ENCODE measurements at places on chromosomes 5 and 9.
A peak's percentile ranks its signal among the peaks of the same experiment; 100 is the strongest.

DNA sequence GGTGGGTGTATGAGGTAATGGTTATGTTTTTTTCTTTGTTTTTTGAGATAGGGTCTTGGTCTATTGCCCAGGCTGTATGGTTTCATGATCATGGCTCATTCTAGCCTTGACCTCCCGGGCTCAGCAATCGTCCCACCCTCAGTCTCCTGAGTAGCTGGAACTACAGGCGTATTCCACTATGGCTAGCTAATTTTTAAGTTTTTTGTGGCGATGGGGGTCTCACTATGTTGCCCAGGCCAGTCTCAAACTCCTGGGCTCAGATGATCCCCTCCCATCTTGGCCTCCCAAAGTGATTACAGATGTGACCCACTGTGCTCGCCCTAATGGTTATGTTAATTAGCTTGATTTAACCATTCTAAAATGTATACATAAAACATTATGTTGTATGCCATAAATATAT is 5.6 kb downstream of the CNTLN start:
- no peak for DNase-seq

DNA sequence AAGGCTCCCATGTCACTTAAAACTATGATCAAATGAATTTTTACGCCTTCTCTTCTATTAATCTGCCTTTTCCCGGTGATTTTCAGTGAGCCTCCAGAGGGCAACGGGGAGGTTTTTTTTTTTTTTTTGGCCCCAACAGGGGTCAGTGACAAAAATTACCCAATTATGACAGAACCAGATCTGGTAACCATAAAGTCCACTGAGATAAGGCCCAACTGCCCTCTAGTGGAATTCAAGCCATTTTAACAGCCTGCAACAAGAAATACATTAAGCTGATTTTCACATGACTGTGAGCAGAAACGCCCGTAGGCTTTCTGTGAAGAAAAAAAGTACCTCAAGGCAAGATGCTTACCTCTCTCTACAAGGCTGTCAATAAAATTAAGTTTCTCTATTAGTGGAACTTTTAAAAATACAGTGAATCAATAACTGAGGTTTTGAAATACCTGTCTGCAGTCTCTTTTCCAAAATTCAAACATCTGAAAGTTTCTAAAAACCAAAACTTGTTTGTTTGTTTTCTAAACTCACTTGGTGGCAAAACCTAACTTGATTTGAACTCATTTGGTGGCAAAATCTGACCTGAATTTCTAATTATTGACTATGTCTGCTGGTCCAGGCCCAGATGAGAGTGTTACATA is 49.7 kb upstream of the FST start:
- DNase-seq = peak; percentile 4

DNA sequence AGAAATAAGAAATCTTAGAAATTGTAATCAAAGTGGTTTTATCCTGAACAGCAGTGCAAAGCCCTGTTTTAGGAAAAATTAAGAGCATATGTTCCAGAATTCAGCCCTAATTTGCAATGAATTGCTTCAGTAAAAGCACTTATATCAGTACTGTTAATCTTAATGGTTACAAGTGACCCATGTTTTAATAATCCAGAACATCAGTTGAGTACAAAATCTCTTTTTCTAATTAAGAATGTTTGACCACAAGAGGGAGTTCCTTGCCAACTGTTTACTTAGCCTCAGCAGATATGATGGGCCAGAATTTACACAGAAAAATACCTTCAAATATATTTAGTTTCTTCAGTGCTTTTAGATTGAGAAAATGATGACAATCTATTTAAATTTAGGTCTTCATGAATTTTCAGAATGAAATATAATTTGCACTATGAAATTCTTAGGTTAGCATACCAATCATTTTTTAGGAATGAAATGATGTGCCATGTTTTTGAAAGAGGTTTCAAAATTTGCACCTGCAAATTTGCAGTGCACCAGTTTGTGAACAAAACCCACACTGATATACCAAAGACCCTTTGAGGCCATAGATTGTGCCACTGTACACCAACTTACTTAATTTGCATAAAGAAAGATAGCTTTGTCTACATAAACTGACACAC is 926.3 kb upstream of the ARRDC3 start:
- DNase-seq = peak; percentile 12

GRCh38 chr5:72692231-72692637 is 124.2 kb upstream of the TNPO1 start:
- no peak for DNase-seq

DNA sequence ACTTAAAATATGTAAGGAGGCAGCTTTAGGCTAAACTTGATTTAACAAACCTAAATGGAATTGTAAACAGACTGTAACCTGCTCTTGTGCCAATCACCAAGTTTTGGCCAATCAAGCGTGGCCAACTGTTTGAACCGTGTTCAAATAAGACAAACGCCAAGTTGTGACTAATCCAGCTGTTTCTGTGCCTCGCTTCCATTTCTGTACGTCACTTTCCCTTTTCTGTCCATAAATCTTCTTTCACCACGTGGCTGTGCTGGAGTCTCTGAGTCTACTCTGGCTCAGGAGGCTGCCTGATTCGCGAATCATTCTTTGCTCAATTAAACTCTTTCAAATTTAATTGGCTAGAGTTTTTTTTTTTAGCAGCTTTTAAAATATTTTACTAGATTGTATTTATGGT is 71.3 kb downstream of the LIX1 start:
- peak; percentile 88 for DNase-seq

GRCh38 chr9:105339849-105340248 is 95.4 kb downstream of the SLC44A1 start:
- no peak for DNase-seq

- DNase-seq = no peak
Measured at GRCh38 chr5:181218795-181219124, 4.3 kb upstream of the TRIM41 start.

DNA sequence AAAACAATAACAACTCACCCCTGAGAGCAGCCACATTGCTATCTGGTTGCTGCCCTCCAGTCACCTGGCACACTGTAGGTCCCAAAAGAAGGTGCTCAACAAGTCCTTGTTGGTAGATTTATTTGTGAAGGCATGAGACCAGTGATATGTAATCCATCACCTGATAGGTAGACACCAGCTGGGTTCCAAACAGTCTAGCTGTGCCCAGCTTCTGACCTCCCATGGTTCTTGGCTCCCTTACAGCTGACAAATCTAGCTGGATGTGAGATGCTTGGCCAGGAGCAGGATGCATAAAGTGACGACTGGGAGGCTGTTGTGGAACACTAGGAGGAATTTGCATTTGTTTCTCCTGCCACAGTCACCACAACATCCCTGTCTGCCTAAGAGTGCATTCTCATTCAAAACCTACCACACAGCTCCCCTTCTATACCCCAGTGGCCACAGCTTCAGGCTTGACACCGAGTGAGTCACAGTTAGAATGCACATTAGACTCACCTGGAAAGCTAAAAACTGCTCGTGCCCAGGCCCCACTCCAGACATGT is 7.8 kb upstream of the VLDLR start:
- DNase-seq = no peak

- no peak for DNase-seq
Measured at GRCh38 chr5:61758711-61759110, 426.7 kb downstream of the ZSWIM6 start.

DNA sequence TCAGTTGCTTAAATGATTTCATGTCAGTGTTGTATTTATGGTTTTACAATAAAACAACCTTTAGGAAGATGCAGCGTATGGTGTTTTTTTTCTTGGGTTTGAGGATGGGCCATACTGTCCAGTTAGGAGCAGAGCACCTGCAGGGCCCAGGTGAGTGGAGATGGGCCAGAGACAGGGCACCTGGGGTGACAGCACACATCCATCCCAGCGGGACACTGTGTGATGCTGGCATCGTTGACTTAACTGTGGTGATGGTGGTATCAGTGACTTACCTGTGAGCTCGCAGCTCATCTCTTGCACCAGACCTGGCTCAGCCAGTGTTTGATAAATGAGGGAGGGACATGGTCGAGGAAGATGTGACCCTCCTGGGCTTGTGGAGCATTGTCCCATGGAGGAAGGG is 21.6 kb downstream of the AMBP start:
- DNase-seq = no peak

DNA sequence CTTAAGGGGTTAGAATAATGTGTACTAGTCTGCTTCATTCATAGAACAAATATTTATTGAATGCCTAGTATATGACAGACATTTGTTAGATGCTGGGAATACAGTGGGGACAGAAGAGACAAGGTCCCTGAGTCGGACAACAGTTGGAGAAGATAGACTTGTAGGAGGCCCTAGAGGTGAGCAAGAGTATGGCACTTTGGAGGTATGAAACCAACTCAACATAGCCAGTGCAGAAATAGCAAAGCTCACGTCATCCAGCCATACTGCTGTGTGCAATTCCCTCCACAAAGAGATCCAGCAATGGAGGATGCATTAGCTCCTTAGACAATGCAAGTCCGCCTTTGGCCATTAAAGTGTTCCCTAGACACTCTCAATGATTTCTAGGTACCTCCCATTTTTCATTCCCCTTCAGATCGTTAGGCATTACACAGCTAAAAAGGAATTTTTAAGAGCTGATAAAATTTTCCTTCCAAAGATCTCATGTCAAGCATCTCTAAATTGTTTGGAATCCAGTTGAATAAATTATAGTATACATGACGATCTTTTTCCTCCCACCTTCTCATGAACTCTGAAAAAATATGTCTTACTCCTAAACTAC is 1949.6 kb upstream of the WWC1 start:
- DNase-seq = no peak

- peak; percentile 100 for DNase-seq
Measured at GRCh38 chr5:107466233-107466769, 204.4 kb downstream of the EFNA5 start.

DNA sequence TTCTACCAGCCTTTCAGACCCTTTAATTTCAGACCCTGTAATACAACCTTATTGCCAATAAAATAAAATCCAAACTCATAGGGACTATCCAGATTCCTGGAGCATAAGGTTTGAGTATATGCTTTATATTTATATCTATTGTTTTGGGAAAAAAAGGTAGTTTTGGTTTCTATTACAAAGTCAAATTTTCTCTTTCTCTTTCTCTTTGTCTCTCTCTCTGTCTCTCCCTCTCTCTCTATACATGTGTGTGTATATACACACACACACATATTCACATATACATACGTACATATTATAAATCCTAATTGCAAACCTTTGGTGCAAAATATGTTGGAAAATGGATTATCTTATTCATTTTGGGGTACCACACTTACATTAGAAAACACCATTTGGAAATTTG is 39.0 kb downstream of the TMEM232 start:
- DNase-seq = no peak

DNA sequence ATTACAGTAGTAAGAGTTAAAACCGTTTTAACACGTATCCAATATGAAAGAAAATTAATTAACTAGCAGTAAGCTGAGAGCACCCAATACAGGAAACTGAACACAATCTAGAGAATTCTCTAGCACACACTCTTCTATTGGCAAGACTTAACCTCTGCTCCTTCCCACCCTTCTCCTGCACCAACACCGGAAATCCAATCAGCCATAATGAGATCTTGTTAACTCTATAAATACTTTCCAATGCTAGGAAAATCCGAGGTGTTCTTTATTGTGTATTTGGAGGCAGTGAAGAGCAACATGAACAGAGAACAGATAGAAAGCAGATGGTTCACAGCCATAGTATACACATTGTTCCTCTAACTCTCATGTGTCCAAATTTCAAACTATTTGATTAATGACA is 591.7 kb downstream of the CETN3 start:
- DNase-seq = no peak

GRCh38 chr5:92145852-92146251 is 762.7 kb upstream of the ARRDC3 start:
- DNase-seq = no peak

DNA sequence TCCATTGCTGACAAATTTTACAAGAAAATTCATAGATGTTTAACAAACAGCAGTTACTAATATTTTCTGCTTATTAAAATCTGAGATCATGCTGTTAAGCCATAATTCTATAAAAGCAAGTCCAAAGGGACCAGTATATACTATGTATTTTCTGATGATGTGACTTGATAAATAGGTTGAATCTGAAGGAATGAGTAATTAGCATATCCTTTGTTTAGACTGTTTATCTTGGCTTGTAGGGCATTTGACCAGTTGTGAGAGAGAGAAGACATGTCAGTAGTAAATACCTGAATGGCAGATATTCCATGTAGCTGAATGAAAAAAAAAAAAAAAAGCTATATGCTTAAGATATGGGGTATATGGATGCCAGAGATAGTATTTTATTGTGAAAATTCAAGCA is 14.6 kb downstream of the CPEB4 start:
- DNase-seq = no peak

- DNase-seq = no peak
Measured at GRCh38 chr5:170353961-170354360, 35.2 kb downstream of the KCNMB1 start.

DNA sequence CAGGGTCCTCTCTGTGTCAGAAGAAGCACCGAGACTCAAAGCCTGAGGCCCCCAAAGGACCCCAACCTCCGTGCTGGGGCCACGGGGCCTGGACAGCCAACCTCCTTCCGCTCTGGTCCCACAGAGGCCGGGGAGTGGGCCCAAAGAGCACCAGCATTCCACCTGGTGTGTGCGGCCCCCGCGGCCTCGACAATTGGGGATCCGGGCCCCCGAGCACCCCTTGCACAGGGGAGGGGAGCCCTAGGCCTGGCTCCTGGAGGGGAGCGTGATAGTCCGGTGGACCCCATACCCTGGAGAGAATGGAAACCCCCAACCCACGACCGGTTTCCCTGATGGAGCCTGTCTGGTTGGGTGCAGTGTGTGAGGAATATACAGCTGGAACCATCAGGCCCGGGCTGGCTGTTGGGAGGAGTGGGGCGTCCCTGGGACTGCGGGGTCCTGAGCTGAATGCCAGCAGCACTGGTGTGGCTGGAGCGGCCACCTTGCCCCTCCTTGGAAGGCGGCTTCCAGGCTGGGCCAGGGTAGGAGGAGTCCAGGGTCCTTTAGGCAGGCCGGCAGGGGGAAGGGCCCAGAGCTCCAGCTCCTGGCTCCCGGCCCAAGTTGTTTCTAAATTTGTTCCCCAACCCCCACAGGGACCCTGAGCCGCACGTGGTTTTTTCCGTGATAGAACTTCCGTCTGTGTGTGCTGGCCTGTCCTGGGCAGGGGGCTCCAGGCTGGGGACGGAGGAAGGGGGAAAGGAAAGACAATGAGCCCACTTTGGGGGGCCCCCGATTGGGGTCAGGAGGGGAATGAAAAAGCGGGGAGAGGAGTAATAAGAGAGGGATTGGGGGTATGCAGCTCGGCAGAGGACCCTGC is 825 bp upstream of the TOR4A start:
- DNase-seq = no peak

DNA sequence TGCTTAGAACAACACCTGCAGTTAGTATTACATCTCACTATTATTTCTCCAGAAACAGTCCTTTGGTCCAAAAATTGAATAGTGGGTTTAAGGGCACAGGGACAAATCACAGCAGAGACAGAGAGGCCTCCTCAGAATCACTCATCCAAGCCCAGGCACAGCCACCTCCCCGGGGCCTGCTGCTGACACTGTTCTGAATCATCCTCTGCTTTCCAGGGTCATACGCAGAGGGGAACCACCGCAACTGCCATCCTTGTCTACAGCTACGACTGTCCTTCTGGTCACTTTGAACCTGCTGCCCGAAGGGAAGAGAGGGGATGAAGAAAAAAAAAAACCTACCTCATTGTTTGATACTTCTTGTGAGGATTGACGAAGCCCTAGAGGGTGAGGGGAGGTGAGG is 35.3 kb upstream of the MAN2A1 start:
- DNase-seq = no peak

GRCh38 chr5:15009420-15009819 is 137.8 kb upstream of the ANKH start:
- DNase-seq = peak; percentile 84

Data from kidney glomerular epithelial cell (primary cell).